ENCODE measurements at places on chromosomes 3 and 15.

GRCh38 chr3:170638988-170639387 lies 53.1 kb upstream of the SLC7A14 start:
- DNase-seq, result no peak

DNA sequence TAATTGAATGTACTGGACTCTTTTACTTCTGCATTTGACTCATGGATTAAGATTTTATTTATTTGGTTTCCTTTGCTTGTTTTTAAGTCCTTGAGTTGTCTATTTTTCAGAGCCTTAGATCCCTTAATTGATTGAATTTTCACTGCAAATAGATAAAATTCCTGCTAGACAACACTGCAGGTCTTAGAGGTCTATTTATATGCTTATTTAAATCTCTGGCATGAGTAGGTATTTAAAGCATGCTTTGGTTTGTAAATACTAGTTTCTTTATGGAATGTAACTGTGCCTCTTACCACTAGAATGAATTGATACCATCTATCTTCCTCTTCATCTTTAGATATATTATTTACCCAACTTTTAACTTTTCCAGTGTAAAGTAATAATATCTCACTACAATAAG lies 20.0 kb downstream of the PLSCR5 start:
- no peak for DNase-seq

DNA sequence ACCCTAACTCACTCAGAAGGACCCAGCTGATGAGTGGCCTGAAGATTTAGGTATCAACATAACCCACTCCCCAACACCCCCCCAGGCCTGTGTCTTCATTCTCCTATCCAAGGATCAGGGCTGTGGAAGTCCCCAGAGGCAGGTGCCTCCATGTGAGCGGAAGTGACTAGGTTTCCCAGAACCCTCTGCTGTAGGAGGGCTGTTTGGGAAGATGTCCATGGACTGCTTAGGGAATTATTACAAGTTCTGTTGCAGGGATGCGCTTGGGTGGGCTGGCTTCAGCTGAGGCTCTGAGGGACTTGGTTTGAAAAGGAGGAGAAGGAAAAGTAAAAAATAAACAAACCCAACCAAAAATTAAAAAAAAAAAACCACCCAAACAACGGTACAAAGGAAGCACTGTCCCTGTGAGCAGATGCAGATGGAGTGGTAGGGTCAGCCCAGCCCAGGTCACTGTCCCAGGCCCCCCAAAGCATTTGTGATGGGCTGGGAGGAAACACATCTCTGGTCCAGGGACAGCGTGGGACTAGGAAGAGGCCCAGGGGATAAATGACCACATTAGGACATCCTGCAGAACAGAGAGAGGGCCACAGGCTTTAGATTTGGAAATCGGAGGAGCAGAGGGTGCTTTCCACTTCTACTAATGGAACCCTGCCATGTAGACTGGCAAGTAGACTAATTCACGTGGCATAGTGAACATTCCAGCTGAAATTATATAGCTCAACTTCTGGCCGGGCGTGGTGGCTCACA lies 12.2 kb upstream of the APOD start:
- no peak for DNase-seq

DNA sequence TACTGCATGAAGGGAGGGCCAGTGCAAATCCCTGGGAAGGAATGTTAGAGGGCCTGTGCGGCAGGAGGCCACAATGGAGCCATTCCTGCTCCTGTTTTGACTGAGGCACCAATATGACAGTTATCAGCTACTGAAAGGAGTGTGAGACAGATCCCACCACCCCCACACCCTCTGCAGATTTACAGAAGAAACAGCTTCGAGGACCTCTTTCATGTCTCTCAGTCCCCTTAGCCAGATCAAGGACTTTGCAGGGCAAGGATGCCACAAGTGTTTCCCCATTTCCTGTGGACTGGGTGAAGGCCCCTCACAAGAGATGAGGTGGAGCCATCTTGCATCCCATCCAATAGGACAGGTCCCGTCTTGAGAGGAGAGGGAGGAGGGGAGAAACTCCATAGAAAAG lies 48.5 kb upstream of the RASGRP1 start:
- no peak for DNase-seq

DNA sequence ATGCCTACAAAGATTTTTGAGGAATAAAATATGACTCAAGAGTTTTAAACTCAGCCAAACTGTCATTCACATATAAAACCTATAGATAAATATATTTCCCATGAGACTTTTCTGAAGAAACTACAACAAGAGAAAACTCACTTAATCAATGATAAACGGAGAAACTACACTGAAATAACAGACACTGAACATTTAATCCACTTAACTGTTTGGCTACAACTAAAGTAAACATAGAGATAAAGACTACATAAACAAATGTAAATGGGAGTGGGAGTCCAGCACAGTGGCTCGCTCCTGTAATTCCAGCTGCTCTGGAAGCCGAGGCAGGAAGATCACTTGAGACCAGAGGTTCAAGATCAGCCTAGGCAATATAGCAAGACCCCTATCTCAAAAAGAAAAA lies 79.2 kb downstream of the MEX3B start:
- no peak for DNase-seq

DNA sequence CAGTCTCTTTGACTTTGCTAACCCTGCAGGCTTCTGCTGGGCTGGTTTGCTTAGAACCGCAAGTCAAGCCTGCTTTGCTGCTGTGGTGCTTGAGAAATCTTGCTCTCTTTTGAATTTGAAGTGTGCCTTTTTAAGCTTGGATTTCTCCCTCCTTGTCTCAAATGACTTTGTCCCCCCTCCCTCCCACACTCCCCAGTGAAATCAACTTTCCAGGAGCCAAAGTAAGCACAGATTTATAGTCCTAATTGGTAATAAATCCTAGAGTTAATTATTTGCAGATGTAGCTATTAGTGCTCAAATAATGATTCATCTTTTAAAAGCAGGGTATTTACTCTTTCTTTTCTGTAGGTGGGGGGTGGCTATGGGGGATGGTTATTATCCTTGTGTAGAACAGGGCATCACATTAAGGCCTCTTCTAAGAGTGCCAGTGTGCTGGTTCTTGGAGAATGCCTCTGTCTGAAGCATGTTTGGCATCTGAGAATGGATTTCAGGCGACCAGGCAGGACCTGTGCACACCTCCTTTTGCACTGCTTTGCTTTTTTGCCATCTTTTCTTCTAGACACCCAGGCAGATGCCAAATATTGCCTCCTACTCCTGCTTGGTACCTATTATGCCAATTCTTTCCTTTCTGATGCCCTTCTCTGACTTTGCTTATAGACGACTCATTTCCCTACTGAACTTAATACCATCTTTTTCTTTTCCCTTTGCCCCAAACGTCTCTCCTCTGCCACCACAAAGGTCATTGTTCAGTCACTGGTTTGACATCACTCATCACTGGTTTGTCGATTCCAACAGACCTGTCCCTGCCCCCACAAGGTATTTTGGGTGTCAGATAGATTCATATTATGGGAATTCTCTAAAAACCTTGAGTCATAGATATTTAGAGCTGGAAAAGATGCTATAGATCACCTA lies 50.7 kb downstream of the CLDN11 start:
- DNase-seq, result no peak

DNA sequence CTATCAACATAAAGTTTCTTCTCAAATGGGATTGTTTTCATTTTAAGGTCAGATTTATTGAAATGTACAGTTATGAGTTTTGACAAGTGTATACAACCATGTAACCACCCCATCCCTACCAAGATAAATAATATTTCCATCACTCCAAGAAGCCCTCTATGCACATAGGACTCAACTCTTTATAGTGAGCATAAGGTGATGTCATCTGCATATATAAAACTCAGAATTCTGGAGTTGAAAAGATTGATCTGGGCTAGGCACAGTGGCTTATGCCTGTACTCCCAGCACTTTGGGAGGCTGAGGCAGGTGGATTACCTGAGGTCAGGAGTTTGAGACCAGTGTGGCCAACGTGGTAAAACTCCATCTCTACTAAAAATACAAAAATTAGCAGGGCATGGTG lies 10.3 kb upstream of the GK5 start:
- DNase-seq, result no peak

GRCh38 chr15:40246496-40247280 lies 7.8 kb downstream of the PAK6 start:
- no peak for DNase-seq

DNA sequence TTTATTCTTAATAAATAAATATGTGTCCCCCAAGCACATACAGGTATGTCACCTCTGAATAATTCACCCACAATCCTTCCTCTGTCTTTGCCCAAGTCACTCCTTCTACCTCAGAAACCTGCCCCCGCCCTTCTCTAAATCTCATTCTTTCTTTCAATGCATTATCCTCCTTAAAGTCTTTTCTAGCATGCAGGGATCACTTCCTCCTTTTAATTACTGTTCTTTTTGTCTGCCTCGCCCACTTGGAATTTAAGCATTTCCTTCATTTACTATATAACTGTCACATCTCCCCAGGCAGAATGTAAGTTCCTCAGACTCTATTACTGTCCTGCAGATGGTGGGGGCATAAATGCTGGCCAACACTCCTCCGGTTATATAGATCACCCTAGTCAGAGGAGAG lies 7.8 kb downstream of the CCDC80 start:
- DNase-seq, result no peak
